ENCODE measurements at places on chromosomes 12 and 14.

DNA sequence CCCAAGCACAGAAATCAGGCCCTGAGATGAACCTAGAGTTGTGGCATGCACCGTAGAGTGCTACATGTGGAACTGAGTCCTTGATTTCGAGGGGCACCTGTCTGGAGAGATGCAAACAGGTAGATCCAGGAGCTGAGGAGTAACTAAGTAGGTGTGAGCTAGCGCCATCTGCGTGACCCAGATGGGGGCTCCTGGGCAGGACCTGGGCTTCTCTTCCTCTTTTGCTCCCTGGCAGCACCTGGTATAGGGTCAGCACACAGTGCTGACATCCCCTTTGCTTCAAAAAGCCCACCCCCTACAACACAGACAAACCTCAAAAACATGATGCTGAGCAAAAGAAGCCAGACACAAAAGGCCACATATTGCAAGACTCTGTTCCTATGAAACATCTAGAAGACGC lies 65.8 kb downstream of the PITPNM2 start:
- no peak for DNase-seq

- DNase-seq = no peak
Observed at GRCh38 chr14:54219261-54220070, 177.3 kb upstream of the CDKN3 start.

GRCh38 chr14:54922598-54922997 lies 20.0 kb upstream of the GCH1 start:
- DNase-seq = no peak

DNA sequence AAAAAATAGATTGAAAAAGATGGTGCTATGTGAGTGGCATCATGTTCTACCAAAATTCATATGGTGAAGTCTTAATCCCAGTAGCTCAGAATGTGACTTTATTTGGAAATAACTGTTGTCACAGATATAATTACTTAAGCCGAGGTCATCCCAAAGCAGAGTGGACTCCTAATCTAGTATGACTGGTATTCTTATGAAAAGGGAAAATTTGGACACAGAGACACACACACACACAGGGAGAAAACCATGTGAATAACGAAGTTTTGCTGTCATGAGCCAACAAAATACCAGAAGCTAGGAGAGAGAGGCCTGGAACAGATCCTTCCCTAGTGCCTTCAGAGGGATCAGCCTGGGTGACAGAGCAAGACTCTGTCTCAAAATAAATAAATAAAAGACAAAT lies 62.6 kb downstream of the FAR2 start:
- no peak for DNase-seq

DNA sequence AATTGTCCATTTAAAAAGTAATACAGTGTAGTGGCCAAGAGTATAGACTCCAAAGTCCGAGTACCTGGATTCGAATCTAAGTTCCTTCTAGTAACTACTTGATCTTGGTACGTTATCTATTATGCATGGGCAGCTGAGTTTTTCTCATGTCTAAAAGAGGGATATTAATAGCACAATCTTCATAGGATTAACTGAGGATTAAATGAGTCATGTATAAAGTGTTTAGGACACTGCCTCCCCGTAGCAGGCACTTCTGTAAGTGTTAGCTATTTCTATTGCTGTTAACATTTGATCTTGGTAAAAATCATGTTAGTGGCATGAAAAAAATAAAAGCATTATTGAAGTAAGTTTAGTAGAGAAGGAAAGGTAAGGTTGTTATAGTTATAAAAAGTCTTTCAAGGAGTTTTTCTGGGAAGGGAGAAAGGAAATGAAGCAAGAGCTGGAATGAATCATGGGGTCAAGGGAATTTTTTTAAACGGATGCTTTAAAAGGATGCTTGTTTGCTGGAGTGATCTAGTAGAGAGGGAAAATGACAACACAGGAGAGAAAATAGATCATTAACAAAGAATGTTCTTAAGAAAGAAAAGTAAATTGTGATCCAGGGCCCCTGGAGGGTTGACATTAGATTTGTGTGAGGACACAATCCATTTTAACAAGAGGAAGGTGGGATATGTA lies 502.2 kb upstream of the USP15 start:
- peak; percentile 19 for DNase-seq

DNA sequence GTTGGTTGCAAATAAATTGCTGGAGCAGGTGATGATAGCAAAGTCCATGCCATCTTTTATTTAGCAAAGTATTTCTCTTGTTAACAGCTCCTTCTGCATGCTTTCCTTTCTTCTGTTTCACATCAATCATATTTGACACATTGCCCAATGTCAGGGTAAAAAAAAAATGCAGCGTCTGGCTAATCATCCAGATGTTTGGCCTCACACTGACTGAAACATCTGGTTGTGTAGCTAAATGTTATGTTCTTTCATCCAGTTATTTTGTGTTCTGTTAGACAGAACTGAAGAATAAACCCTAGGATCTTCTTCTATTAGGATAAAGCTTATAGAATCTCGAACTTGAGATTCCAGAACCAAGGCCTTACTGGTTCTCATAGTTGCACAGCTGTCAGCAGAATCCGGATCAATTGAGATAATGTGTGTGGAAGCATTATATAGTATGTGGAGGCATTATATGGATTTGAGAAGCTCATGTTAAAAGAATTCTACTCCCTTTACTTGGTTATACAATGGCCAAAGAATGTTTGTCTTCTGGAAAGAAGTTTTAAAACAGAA lies 859.2 kb downstream of the DIO2 start:
- DNase-seq = no peak

GRCh38 chr12:108109954-108110353 lies 19.1 kb upstream of the WSCD2 start:
- DNase-seq = no peak
